ENCODE measurements at places on chromosomes 3 and 15. TPM values are rescaled to one million over a fixed set of nuclear protein-coding genes. Genes with fewer than 3 reads are reported as not detected.

TGM5 gene
- 13.7 TPM for total RNA-seq

OXTR gene
- total RNA-seq: 57.5 TPM

ST3GAL6 gene
- 12.0 TPM for total RNA-seq

ERICH6 gene
- not detected for total RNA-seq

ZFAND6 gene
- total RNA-seq: 180 TPM

CLDN1 gene
- total RNA-seq: 14.0 TPM

SEMA6D gene
- total RNA-seq: 17.1 TPM

Data from umbilical cord (tissue), 2 donors.